ENCODE measurements at places on chromosomes 12 and 14. TPM values are rescaled to one million over a fixed set of nuclear protein-coding genes. Genes with fewer than 3 reads are reported as not detected.

The FLRT2 gene
- total RNA-seq: 4.7 TPM

The GPD1 gene
- 9.0 TPM for total RNA-seq

DNA sequence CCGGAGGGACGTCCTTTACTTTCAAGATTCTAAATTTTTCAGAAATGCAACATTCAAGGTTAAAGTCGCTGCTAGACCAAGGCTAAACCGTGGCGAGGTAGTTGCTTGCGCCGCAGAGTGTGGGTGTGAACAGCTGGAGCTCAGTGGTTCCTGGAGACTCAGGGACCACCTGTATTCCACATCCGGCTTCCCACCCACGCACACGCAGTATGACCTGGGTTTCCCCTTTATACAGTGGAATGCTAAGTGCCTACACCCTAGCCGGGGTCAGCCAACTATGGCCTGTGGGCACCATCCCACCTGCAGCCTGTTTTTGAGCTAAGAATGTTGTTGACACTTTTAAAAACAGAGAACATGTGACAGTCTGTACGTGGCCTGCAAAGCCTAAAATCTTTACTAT is 42.9 kb upstream of the TESC start:
- no peak for DNase-seq

GRCh38 chr14:41167040-41167439 is 439.6 kb upstream of the LRFN5 start:
- no peak for DNase-seq

DNA sequence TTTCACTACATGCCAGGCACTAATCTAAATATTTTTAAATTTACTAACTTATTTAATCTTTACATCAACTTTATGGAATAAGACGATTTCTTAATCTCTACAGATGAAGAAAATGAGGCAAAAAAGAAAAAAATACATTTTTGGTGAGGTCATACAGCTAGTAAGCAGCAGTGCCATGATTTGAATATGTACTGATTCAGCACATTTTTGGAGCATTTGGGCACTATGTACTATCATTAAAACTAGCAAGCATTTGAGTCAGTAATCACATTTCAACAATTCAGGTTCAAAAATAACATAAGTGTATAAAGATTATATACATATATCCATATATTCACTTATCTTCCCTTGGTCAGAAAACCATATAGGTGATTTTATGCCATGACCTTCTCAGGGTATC is 124.4 kb upstream of the TMTC1 start:
- DNase-seq: no peak

DNA sequence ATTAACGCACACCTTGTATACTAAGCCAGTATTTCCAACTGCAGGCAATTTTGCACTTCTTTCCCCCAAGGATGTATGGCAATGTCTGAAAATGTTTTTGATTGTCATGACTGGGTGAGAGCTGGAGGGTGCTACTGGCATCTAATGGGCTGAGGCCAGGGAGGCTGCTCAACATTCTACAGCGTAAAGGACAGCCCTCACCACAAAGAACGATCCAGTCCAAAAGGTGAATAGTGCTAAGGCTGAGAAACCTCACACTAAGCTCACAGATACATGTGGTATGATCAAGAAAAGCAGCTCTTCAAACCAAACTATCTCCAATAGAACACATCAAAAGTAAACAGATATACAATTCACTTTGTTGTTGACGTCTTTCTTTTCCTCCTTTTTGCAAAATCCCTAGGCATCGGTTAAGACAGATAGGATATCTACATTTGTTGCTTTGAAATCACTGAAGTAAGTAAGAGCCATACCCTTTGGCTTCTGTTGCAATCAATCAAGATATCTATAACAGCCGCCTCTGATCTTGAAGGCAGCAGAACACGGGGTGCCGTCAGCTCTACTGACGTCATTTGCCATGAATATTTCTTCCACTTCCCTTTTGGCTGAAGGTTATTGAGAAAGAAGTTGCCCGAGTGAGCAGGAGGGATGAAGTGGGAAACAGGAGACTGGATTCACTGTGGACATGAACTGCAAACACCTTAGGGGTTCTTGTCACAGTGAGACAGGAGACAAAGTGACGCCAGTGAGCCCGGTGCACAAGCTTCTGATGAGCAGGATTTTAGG is 218.3 kb downstream of the FOXN3 start:
- DNase-seq: no peak

DNA sequence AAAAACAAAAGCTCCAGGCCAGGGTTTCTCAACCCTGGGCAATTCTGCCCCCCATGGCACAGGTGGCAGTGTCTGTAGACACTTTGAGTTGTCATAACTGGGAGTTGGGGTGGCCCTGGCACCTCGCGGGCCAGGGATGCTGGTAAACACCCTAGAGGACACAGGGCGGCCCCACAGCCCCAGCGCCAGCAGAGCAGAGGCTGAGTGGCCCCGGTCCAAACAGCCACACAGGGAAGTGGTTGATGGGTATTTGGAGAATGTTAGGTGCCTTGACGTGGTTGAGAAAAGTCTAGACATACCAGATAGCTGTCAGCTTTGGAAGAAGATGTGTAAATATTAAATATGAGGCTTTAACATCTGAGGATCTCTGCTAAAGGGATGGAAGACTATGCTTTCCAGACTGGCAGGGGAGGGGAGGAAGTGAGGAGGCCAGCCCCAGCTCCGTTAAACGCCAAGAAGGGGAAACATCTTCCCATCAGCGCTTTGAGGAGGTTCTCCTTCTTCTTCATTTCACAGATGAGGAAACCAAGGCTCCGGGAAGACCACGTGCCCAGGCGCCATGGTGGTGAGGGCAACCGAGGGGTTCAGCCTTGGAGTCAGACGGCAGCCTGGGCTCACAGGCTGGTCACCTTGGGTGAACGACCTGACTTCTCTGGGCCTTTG is 103.7 kb downstream of the SCARB1 start:
- peak; percentile 50 for DNase-seq

- DNase-seq: no peak
Observed at GRCh38 chr14:104473244-104473565, 106.4 kb upstream of the C14orf180 start.

DNA sequence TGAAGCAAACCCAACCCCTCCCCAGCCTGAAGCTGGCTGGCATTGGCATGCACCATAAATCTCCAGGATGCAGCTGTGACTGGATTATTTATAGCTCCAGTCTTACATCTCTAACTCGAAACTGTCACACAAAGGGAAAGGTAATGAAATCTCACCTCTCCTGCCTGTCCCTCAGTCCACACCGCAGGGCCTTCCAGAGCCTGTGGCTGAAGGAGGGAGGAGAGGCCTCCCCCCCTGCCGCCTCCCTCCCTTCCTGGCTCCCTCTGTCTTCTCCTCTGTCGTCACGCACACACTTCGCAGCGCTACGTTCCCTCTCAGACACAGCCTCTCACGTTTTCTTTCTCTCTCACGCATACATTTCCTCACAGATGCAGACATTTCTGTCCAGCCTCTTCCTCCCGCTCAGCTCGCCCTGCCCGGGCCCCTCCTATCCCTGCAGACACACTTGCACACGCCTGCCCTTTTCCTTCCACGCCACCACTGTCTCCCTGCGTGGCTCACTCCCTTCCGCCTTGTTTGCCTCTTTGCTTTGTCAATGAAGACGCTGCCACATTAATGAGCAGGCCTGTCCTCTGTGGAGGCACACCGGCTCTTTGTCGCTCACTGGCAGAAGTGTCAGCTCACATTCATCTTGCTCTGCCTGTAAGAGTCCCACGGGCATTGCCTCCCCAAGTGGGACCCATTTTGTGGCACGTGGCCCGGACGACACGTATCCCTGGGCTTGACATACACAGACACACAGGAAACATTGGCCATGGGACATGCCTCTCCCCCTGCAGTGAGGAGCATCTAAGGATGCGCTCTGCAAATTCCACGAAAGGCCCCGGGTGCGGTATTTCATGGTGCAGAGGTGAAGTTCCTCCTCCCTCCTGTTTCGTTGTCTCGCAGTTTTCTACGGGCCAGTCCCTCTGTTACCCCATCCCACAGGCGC is 27.9 kb downstream of the IRF2BPL start:
- peak; percentile 32 for DNase-seq

The IFNG-AS1 gene
- 0.58 TPM for total RNA-seq

The KIF5A gene
- total RNA-seq: 0.08 TPM

DNA sequence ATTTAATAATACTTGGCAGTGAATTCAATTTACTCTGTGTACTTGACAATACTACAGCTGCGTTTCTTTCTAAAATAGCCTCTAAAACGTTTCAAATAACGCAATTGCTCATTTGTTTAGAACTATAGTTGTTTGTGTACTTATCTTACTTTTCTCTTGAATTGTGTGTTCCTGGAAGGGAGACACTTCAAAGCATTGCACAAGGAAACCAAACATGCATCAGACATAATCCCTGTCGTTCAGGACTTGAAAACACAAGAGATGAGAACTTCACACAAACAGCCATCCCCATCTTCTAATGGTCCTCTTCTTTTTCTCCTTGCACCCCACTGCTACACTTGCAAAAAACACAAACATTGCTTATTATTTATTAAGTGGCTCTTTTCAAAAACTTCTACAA is 38.5 kb downstream of the PTGER2 start:
- no peak for DNase-seq

DNA sequence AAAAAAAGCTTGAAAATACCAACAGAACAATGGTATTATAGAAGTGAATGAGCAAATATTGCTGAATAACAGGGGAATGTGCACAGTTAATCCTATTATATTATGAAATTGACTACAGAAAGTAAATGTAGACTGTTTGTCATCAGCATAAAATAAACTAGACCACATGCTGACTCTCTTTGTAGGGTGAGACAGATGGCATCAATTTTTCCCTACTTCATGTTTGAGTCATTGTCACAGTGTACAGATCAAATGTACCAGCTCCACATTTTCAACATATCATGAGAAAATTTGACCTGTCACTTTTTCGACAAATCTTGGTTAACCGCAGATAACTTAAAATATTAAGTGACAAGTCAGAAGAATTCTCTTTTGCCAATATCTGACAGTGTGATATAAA is 421.0 kb downstream of the RPL10L start:
- DNase-seq: no peak

DNA sequence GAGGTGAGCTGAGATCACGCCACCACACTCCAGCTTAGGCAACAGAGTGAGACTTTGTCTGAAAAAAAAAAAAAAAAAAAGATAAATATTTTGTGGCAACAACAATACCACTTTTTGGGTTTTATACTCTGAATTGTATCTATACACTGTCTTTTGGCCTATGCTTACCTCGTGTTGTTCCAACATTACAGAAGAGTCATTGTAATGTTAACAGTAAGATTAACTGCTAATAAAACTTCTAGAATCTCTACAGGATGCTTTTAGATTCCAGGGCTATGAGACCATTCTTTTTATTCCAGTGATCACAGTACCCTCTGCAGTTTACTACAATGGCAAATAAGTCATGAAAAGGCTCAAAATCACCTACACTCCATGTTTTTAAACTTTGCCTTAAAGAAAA is 11.6 kb downstream of the IFT81 start:
- no peak for DNase-seq

DNA sequence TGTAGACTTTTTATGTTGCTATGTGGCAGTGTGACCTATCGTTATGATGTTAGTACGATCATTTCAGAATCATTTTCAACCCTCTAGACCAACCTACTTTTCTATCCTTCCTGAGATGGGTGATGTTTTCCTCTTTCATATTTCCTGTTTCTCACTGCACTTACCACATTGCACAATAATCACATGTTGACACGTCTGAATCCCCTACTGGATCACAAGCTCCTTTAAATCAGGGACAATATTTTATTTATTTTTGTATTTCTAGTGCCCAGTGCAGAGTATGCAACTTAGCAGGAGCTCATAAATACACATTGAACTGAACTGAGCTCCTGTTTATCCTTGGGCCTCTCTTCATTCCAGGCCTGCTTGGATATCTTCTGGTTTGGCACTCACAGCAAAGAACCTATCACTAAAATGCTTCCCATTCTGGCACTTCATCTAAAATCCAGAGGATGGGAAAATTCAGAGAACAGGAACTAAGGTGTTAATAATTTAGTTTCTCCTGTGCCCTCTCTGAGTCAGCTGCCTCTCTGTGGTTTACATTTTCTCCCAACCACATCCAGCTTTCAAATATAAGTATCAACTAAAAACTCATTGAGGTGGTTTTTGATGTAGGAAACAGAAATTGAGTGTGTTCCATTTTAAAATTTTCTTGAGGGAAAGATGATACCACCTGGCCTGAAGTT is 69.4 kb upstream of the DYRK2 start:
- DNase-seq: no peak

- DNase-seq: no peak
Observed at GRCh38 chr14:52266179-52266578, 1.3 kb upstream of the PTGDR start.

The OLR1 gene
- 0.55 TPM for total RNA-seq

DNA sequence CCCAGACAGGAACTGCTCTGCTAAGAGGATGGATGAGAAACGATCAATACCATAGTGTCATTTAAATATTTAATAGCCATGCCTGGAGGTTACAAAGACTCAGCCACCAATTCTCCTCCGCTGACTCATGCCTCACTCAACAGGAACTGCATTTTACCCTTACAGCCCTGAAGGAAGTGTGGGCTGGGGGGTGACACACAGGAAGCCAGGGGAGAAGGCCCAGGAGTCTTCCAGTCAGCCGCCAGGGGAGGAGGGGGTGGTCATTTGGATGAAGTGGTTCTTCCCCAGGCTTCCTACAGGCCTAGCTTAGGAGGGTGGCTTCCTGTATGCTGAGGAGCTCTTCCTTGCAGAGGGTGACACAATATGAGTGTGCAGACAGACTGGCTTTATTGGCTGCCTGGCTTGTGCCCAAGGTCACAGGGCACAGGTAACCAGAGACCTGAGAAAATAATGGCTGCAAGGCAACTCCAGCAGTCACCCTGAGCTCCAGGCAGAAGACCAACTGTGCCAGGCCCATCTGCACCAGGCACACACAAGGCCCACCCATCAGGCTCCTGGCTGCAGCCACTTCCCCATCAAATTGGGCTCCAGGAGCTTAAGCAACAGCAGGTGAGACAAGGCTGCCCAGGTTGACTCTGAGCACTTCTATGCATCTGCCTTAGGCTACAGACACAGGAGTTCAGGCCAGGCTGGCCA is 30.6 kb upstream of the RPLP0 start:
- DNase-seq: peak; percentile 58

DNA sequence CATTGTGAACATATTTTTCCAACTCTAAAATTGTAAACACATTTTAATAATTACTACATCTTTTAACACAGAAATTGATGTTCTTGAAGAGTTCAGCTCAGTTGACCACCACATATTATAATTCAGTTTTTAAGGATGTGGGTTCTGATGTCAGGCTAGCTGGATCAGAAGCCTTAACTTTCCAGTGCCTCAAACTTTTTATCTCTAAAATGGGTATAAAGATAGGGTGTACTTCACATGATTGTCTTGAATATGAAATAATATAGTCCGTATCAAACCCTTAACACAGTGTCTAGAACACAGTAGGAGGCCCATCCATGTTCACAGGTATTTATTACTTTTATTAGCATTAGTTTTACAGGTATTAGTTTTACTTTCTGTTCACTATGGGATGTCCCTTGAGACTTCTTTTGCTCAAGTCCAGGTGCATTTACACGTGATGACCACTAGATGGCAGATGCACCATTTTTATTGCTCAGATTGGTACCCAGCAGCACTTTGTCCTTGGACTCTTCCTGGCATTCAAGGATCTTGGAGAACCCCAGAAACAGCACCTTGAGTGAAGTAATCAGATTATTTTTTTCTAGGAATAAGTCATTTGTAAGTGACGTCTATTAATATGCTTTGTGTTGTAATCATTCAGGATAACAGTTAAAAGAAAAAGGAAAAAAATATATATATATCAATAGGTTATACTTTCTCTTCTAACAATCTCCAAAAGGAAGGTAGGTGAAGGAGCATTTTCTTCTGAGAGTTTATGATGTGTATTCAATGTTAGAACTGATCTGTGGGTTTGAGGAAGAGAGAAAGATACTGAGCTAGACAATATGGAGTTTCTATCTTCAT is 580.2 kb downstream of the ETNK1 start:
- no peak for DNase-seq

GRCh38 chr14:31712244-31713127 is 151.3 kb downstream of the NUBPL start:
- DNase-seq: no peak

Measured in left ventricle myocardium inferior (tissue), 1 donor.